ENCODE measurements at places on chromosomes 12 and 14.

DNA sequence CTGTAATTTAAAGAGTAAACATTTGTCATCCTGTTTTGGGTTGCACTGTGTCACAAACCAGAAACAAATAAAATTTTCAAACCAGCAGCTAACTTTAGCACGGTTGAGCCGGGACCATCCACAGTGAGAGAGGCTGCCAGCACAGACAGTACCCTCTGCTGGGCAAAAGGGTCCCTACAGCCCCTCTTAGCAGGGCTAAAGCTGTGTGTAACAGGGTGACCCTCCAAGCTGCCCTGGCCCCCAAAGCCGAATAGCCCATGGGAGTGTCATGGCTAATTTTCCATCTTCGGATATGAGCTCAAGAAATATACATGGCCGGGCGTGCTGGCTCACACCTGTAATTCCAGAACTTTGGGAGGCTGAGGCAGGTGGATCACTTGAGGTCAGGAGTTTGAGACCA is 157.1 kb upstream of the GRIN2B start:
- DNase-seq: no peak

DNA sequence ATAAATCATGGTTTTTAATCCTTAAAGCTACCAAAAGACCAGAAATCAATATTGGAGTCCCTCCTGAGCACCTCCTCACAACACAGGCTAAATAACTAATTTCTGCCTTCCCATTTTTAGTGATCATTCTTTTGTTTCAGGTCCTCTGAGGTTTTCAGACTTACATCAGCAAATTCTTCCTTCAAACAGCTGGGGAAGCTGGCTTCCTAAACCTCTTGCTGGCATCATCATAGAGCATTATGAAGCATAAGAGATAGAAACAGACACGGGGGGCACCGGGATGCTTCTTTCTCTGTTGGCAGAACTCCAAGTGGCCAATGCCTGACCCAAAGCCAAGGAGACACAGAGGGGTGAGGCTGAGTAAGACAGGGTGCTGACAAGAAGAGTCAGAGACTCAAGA is 47.9 kb upstream of the DBX2 start:
- no peak for DNase-seq

- no peak for DNase-seq
Observed at GRCh38 chr14:31465111-31465510, 7.8 kb upstream of the DTD2 start.

DNA sequence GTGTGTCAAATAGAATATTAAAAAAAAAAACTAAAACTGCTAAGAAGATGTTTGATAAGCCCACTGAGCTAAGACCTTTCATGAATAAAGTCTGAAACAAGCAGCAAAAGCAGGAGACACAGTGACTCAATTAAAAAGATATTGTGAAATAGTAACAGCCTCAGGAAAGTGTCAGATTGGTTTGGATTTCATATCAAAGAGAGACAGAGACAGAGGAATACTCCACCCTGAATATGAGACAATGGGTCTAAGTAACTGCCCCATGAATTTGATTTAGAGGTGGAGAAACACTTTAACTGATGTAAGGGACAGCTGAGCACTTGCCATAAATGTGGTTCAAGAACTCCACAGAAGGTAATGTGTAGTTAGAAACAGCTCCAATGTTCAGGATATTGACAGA is 277.9 kb upstream of the FOXG1 start:
- no peak for DNase-seq

DNA sequence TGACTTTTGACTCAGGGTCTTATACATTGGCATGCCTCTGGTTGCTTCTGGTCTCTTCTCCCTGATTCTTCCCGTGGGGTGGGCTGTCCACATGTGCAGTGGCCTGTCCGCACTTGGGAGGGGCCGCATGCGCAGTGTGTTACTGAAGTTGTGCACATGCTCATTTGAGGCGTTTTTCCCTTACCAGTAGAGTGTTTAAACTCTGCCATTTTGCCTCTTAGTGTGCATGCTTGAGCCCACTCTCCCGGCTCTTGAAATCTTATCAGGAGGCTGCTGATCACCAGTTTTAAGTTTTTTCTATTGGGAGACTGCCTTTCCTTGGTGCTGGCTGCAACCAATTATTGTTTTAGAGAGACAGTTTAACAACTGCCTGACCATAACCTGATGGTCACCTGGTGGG is 32.1 kb upstream of the HECTD1 start:
- DNase-seq: no peak

DNA sequence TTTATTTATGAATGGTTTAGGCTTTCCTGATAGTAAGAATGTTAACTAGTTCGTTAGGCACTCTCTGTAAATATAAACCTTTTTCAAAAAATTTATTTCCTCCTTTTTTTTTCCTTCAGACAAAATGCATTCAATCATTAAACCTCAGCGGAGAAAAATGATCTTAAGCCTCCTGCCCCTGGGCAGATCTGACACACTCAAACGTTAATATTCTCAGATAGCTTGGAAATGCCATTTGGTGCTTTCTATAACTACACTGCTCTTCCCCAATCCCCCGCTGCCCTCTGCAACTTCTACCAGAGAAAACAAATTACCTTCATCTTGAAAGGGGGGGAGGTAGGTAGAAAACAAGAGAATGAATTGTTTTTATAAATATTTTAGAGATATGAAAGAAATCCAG is 521.2 kb downstream of the MED13L start:
- DNase-seq: no peak

DNA sequence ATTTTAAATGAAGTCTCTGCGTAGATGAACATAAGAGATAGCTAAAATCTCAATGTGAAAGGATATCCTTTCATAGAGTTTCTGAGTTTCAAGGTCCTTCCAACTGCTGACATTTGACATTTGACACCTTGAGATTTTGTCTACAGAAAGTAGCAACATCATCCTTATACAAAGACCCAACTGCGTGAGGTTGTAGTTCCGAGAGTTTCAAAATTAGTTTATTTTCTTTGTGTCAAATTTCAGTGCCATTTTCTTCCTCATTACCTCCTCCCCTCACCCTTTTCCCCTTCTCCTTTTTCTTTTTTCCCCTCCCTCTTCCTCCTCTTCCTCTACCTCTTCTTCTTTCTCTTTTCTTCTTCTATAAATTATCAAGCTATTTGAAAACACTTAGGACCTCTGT is 26.9 kb upstream of the BATF start:
- DNase-seq: no peak

DNA sequence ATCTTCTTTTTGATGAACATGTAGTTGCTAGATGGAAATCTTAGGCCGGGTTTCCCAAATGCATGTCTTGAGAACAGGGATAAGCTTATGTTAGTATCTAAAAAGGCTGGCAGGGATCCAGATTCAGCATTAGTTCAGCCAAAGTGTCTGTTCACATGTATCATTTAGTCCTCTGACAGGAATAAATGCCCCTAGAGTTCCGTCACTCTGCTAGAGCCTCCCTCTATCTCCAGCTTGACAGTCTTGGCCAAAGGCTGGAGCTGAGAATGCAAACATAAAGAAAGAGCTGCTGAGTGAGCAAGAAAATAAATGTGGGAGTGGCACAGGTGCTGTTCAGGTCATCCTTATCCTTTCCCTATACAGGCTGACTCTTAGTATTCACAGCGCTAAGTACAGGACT is 13.8 kb upstream of the NELL2 start:
- DNase-seq: no peak

DNA sequence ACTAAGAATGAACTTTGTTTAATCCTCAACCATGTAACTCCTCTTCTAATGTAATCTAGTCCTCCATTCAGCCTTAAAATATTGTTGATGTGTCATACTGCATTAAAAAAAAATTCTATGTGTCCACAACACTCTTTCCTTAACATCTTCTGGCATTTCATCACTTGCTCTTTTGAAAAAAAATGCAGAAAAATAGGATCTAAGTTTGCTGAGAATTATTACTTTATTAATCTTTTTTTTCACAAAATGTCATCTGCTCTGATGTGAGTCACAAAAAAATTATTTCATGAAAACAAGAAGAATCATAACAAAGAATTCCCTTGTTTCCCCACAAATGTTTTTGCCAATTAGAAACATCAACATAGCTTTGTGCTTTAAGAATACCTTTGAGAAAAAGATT is 410.1 kb upstream of the MGAT4C start:
- no peak for DNase-seq

DNA sequence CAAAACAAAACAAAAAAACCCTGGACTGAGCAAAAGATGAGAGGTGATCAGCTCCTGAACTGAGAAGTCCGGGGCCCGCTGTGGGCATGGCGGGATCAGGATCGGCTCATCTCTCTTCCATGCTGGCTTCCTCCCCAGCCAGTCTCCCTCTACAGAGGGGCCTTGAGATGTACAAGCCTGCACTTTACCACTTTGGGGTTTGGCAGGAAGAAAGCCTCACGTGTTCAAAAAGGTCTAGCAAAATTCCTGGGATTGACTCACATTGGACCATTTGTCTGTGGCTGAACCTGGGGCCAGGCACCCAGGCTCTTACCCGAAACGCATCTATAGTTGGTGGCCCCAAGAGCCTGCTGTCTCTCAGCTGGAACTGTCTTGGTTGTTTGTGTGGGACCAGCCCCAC is 89.0 kb downstream of the SLC24A4 start:
- no peak for DNase-seq

DNA sequence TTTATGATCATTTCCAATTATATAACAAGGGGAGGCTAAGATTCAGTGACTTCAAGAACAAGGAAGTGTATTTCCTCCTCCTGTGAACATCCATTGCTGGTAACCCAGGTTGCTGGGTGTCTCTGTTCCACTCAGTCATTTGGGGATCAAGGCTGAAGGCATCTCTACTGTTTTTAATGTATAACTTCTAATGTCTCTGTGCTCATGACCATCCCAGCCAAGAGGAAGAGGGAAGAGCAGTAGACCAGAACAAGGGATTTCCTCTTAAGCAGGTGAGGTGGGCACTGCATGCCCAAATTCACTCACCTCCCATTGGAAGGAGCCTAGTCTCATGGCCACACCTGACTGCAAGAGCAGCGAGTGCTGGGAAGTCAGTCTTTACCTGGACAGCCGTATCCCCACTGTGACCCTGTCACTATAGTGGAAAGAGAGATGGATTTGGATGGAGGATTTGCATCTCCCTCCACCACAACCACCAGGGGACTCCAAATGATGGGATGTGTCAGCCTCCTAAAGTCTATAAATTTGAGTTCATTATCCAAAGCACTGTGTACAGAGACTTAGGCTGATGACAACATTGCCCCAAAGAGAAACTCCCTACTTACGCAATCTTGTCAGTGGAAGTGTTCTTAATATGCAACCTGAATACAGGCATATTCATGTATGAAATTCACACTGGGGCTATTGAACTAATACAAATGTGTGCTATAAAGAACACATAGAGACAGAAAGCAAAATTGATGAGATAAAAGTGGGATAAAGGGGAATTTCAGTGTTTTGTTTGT is 368.7 kb downstream of the TMEM132D start:
- DNase-seq: no peak

GRCh38 chr12:28512876-28513275 is 322.6 kb downstream of the CCDC91 start:
- DNase-seq: no peak

- DNase-seq: no peak
Observed at GRCh38 chr14:103867523-103867953, 20.2 kb upstream of the PPP1R13B start.

- DNase-seq: no peak
Observed at GRCh38 chr12:131959641-131960589, 10.2 kb downstream of the EP400 start.

DNA sequence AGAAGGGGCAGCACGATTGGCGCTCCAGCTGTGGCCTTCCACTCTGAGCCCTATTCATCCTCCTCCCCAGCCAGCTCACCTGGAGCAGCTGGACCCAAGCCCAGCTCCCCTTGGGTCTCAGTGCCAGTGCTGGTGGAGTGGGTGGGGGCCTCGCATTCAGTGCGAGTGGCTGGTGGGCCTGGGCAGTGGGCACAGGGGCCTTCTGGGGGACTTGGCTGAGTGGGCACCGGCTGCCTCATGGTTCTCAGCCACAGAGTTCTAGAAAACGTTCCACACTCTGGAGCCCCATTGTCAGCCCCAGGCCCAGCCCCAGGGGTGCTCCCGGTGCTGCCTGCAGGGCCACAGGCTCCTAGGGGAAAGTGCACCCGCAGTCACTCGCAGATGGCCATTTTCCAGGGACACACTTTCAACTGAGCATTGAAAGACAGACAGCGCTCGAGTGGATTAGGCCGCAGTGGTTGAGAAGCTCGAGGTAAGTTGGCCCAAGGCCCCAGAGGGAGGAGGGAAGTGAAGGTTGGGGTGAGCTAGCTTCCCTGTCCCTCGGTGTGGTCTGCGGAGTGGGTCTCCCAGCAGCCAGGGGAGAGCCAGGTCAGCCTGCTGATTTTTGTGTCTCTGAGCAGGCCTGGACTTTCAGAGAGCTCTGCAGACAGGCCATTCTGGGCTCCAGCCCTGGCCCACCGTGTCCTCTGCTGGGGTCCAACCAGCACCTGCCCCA is 3.8 kb downstream of the CLBA1 start:
- DNase-seq: no peak

DNA sequence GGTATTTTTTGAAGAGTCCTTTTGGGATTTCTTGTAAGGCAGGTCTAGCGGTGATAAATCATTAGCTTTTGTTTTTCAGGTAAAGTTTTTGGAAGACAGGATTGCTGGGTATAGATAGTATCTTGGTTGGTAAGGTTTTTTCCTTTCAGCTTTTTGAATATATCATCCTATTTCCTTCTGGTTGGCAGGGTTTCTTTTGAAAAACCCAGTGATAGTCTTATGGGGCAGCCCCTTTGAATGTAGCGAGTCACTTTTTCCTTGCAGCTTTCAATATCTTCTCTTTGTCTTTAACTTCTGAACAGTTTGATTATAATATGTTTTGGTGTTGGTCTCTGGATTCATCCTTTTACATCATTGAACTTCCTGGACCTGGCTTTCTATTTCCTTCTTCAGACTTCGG is 20.2 kb downstream of the TMX1 start:
- no peak for DNase-seq

GRCh38 chr12:75545636-75546035 is 34.2 kb upstream of the KRR1 start:
- DNase-seq: no peak

DNA sequence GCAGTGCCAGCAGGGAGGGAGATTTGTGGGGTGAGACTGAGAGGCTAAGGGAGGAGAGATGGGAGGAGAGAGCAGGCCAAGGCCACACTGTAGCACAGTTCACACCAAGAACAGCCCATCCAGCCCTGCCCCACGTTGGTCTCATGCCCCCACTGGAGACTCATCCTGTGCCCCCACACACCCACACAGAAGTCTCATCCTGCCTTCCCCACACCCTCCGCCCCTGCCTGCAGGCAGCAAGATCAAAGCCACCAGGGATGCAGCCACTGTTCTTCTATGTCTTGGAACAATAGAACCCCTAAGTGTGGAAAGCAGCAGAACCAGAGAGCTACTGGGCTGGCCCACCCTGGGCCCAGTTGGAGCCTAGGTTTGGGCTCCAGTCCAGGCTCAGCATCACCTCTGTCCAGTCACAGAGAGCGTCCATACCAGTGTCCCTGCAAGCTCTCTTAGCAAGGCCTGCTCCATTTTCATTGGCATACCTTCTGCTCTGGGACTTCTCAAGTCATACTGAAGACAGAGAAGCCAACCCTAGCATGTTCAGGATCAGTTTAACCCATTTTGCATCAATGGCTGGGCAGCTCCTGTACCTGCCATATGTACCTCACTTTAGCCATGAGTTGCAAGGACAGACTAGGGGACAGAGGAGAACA is 31.7 kb upstream of the HDAC7 start:
- DNase-seq: no peak
